Hematopoietic multipotent progenitor cell treated with erythropoietin and hydrocortisone succinate and interleukin-3 and kit ligand, for 17 days (in vitro differentiated cells): ENCODE measurements at places on chromosomes 5 and 9.
A peak's percentile ranks its signal among the peaks of the same experiment; 100 is the strongest.

GRCh38 chr9:118568704-118569103, 800.5 kb downstream of the BRINP1 start:
- DNase-seq: no peak

DNA sequence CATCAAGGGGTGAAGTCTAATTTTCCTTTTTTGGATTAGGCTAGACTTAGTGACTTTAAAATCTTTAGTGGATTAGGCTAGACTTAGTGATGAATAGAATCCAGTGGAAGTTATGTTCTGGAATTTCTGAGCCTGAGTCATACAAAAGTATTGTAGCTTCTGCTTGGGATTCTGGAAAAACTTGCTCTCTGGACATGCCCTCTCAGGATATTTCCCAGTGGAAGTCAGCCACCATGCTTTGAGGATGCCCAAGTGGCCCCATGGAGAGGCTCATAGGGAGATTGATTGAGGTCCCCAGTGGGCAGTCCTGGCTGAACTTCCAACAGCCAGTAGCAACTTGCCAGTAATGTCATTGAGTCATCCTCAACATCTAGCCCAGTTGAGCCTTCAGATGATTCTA, 112.4 kb upstream of the PRLR start:
- DNase-seq: no peak

- no peak for DNase-seq
Observed at GRCh38 chr9:80871596-80871995, 817.8 kb downstream of the TLE1 start.

DNA sequence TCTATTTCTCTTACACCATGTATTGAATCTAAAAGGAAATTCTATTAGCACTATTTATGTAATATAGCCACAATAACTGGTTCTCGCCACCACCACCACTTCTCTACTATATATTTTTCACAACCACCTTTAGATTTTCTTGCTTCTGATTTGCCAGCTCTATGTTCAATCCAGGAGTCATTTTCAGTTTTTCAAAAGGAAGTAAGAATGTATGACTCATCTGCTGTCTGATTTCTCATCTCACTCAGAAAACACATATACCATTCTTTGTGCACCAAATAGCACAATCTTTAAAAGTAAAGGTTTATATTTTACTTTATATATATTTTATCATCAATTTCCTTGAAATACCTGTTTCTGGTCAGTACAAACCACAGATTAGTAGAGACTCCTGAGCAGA, 1127.5 kb downstream of the TAF11L14 start:
- no peak for DNase-seq

DNA sequence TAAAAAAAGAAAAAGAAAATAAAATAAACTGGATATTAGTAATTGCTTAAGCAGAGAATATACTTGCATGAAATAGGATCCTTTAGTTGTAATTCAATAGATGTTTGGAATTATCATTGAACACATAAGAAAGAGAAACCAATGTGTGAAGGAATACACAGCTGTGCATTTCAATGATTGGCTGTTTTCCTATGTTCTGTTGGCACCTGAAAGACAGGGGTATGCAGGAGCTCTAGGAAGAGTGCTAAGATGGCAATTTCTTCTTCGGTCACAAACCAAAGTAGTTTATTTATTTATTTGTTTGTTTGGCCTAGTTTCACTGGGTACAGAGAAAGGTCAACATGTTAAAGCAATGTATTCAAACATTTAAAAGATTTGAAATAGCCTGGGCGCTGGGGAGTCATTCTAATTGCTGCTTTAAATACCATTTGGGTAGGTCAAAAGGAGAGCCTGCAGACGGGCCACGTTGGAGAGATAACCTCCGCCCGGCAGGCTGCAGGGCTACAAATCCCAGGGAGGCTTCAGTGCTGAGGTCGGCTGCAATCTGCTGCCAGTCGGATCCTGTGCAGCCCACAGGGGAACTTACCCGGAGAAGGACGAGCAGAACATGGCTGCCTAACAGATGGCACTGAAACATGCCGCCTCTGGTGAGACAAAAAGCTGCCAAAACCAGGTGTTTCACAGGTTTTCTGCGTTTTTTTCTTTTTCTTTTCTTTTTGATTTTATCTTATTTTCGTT, 154.2 kb upstream of the TYRP1 start:
- no peak for DNase-seq

DNA sequence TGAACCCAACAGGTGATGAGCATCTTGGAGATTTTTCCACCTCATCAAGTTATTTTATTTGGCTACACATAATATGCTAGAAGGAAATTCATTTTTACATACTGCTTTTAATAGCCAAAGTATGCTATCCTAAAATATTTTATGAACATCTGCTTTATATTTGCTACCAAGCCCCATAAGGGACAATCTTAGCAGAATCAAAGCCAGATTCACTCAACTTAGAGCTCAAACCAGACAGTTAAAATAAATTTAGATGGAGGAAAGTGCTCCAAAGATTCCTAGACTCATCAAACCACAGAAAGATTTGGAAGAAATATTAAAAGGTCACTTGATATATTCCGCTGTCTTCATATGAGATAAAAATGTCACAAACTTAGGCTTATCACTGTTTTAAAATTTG, 637.1 kb upstream of the CCNG1 start:
- DNase-seq: no peak

DNA sequence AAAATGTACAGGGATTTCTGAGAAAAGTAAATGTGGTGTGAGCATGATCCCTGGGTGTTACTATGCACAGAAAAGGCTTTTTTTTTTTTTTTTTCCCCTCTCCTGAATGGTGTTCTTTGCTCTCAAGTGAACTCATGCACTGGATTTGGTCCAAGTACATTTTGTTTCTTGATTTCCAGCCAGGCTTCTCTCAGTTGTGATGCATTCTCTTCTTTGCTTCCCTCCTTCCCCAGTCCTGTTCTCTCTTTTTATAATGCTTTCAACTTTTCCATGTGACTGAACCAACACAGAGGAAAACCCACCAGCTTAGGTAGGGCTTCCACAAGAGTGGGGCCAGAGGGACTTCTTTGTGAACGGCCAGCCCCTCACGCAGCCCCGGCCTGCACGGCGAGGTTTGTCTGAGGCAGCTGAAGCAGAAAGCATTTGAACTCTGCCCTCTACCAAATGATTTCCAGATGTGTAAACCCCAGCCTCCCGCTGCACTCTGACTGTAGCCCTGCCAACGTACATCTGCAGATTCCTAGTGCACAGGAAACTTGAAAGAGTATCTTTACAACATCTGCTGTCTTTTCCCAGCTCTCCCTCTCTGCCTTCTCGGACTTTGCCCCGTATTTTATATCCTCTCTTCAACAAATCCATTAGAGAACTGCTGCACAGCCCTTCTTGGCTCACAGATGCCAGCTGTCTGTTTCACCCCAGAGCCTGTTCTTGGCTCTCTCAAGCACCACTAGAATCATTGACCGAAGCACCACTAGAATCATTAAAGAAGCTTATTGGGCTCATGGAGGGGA, 71.8 kb upstream of the CD180 start:
- no peak for DNase-seq

GRCh38 chr5:27708534-27708933, 670.1 kb upstream of the CDH9 start:
- no peak for DNase-seq

- DNase-seq: peak; percentile 38
Observed at GRCh38 chr5:100889165-100889743, 13.8 kb downstream of the ST8SIA4 start.

- no peak for DNase-seq
Observed at GRCh38 chr5:151205411-151205810, 18.5 kb downstream of the CCDC69 start.

DNA sequence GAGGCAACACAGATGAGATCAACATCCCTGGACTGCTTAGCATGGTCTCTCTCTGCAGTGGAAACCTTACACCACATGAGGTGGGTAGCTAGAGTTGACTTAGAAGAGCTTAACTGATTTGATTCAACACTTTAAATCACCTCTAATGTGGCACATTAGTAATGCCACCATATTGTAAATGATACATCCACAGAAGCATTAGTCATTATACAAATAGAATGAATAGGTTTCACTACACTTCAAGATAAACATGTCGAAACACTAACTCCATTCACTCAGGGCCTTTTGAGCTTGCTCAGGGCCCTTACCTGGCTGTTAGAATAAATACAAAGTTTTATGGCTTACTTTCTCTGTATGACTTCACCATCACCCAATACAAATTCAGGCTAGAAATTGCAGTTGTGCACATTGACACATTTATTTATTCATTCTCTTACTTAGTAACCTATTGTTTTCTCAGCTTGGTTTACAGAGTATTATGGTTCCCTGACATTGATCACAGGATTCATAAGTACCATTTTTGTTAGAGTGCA, 9.3 kb upstream of the SMAD5 start:
- no peak for DNase-seq

DNA sequence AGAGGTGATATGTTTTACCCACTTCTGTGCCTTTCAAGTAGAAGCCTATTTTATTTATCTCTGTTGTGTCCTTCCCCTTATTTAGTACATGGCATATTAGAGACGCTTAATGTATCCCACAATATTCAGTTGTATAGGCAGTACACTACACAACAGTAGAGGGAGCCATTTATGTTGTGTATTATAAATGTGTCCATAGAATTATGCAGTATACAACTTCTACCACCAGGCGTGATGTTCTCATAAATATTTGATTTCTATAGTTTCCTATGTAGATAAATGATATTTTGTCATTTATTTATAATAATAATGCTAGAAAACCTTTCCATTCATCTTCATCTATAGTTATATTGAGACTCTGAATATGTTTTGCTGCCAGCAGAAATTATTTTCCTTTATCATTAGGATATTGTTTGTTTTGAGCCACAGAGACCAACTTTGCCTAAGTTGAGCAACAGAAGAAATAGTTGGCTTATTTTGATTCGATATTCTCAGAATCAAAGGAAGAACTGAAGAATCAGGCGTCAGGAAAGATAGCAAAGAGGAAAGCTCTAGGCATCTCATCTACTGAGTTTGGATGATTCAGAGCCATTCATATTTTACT, 81.7 kb downstream of the ADAMTS19 start:
- no peak for DNase-seq

GRCh38 chr5:58491216-58491892, at the start of gene GAPT:
Gene GAPT (plus strand): TSS chr5:58491435. CDS start chr5:58494537, 3,102 bp downstream.
- no peak for DNase-seq

GRCh38 chr5:41043109-41043747, 27.9 kb downstream of the MROH2B start:
- DNase-seq: no peak

DNA sequence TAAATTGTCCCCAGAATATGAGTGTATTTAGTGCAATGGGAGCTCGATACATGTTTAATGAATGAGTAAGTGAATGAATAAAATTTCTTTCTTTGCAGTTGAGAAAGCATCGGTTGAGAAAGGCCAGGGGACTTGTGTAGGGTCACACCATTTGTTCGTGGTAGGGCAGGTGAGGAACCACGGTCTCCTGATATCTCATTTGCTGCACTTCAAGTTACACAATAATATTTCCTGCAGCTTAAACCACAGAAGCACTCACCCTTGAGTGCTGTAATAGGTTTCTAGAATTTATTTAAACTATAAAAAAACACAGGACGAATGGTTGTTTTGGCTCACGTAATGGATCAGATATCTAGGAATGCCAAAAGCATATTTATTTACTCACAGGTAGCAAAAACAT, 429.8 kb downstream of the SPATA31D1 start:
- DNase-seq: no peak

DNA sequence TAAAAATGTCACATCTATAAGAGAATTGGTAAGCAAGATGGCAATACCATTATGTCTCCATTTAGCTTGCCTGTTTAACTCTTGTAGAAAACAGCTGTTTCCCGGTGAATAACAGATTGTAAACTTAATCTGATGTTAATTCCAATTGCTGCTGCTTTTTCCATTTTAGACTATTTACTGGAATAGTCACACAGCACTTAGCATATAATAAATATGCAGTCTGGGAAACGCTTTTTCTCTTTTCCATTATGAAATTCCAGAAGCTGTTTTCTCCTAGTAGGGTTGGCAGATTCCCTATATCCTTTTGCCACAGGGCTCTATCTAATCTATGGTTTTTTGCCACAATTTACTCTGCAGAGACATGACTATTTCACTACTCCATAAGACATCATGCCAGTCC, 148.0 kb downstream of the CEMIP2 start:
- DNase-seq: no peak

DNA sequence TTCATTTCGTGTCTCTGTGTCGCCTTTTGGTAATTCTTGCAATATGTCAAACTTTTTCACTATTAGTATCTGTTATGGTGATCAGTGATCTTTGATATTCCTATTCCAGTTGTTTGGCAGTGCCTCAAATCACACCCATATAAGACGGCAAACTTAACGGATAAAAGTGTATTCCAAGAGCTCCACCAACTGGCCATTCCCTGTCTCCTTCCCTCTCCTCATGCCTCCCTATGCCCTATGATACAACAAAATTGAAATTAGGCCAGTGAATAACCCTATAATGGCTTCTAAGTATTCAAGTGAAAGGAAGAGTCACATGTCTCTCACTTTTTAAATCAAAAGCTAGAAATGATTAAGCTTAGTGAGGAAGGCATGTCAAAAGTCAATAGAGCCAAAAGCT, 74.8 kb downstream of the CDK5RAP2 start:
- DNase-seq: no peak

GRCh38 chr5:14356305-14356704, 213.2 kb downstream of the TRIO start:
- DNase-seq: no peak

DNA sequence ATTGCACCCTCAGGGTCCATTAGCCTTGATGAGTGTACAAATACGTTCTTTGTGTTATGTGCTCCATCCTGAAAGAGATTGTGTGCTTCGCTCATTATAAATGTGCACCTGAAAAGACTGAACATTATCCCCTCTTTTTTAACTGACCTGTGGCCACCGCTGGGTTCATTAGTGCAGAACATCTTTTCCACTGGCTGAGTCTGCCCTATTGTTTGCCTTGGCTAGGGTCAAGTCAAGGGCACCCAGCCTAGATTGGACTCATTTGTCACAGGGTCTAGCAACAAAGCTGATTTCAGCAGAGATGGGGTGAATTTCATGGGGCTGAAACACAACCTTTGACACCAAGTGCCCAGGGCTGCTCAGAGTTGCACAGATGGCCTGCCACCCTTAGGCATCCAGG, 764.1 kb upstream of the ARRDC3 start:
- no peak for DNase-seq

DNA sequence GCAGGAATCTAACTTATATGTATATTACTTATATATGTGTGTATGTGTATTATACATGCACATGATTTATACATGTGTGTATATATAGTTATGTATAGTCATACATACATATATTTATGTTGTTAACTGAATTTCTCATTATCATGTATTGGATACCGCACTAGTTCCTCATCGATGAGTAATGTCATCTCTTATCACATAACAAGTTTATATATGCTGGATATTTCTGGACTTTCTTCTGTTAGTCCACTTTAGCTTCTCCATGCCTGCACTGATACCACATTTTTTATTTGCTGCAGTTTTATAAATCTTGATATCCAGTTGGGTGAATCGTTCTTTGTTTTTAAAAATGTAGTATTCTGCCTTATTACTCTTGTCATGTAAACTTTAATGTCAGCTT, 50.2 kb downstream of the APC start:
- DNase-seq: no peak

DNA sequence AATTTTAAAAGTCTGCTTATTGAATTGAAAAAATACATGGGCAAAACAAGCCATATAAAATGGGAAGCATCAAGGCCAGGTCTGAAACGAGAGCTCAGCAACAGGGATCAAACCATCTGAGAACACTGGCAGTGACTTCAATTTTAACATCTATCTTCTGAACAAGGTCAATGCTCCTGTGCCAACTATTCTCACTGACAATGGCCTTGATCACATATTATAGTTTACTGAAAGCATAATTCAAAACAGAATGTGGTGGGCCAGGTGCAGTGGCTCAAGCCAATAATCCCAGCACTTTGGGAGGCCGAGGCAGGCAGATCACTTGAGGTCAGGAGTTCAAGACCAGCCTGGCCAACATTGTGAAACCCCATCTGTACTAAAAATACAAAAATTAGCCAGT, 9.0 kb downstream of the ECPAS start:
- DNase-seq: no peak
